CD4-positive, alpha-beta T cell treated with Interleukin-21 for 1 hour (primary cell): ENCODE measurements at places on chromosomes 7 and 10.

DNA sequence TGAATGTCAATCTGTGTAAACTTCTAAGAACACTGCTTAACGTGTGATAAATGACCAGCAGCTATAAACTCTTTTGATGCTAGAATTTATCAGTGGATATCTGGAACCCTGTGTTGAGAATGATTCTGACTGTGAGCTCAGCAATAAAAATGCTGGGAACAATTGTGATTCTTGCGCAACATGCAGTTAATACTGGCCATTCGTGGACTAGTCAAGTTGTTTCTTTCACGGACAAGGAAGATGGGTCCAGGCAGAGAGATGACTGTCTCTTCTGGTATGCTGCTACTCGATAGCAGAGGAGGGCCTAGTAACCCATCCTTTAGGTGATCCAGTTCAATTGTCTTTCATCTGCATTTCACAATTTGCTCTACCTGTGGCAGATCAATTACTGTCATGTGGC lies 394.8 kb upstream of the IGFBP3 start:
- no peak for DNase-seq

GRCh38 chr7:44988701-44989100 lies 9.9 kb upstream of the MYO1G start:
- no peak for DNase-seq

DNA sequence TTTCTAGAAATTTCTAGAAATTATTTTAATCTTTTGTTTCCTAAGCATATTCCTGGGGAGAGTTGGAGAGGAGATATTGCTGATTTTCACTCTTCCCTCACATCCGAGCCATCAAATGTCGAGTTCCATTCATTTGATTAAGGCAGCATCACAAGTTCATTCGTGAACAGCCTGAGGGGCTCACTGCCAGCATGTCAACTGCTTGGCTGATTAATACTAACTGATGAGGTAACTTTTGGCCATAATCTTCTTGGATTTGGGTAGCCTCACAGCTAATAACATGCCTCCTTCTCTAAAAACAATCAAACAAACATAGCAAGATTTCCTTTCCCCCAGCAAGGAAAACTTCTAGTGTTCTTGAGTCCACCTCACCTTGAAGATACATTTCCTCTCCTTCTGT lies 87.1 kb upstream of the AFAP1L2 start:
- no peak for DNase-seq

DNA sequence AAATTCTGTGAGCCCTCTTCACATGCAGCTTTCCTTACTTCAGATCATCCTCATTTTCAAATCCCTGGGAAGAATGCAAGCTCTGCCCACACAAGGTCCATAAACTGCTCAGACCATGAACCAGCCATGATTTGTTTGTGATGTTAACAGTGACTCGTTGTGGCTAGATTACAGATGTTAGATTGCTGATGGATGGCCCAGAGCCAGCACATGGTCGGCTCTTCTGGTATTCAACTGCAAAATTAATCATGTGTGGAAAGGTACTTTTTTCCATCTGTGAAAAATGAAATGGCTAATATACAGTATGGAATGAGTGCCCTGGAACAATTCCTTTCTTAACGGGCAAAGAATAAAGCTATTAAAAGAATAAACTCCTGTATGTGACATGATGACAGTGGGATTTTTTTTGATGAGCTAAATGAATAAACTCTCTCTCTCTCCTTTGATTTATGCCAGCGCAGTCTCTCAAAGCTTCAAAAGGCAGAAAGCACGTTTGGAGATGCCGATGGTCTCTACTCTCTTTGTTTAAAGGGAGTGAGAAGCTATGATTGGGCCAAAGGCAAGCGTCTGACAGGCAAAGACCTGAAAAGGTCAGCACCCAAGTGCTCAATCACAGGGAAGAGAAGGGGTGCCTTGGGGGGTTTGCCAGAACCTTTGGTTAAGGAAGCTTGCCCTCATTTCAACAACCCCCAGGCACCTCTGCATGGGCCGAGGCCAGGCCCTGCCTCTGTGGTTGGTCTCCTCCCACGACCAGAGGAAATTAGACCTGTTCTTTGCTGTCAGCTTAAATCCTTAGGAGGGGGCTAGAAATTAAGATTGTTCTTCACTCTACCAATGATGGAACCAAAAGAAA lies 444.0 kb upstream of the NFE2L3 start:
- no peak for DNase-seq

GRCh38 chr10:84391326-84391725 lies 62.9 kb downstream of the CCSER2 start:
- no peak for DNase-seq

DNA sequence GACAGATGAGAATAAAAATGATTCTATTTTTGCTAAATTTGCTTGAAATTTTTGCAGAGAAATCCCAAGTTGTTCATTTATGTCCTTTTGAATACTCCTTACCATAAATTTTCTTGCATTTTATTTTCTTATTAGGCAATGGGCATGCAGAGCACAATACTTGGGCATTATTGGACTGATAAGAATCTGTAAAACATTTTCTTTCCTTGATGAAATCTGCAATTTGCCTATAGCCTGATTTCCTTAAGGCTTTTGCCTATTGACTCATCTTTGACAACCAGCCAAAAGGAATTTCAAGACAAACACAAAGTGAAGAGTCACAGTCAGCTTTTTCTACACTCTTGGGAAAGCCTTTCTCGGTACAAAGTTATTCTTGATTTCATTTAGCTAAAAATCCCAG lies 30.5 kb upstream of the GNAT3 start:
- DNase-seq = no peak

GRCh38 chr10:52082307-52082706 lies 231.8 kb upstream of the DKK1 start:
- no peak for DNase-seq

DNA sequence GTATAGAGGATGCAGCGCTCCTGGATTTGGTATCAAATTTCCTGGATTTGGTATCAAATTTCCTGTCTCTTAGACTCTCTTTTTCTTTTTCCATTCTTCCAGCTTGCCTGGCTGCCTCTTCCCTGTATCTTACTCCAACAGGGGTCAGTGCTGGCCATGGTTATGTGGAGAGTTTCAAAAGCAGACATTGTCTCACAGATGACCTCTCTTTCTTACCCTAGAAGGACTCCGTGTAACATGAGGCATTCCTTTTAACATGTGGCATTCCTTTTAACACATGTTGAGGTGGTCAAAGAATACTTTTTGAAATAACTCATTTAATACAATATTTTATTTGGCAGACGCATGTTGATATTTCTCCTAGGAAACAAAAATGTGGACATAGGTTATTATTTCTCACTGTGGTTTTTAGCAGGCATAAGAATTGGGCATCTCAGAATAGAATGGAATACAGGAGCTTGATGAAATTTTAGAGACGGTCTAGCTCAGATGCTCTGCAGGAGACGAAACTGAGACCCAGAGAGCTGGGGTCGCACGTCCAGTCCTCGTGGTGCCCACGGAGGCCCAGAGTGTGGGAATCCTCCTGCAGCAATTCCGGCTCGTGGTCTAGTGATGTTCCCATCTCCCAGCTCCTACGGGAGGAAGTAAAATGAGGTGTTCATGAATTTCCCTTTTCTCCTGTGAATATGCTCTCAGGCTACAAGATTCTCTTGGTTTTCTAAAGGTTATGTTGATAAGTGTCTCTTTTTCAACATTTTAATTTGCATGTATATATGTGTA lies 59.6 kb upstream of the PITRM1 start:
- no peak for DNase-seq

DNA sequence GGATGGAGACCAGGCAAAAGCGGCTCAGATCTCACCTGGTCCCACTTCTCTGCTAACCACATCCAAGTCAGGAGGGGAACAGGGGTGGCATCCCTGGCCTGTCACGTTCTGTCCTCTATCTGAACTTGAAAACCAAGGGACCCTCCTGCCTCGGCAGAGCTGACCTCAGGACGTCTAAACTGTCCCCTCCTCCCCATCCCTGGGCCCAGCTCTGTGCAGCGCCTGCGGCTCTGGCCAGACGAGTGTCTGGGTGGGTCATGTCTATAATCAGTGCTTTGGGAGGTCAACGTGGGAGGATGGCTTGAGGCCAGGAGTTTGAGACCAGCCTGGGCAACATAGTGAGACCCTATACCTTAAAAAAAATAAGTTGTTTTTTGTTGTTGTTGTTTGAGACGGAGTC lies 70.0 kb upstream of the ZNF479 start:
- no peak for DNase-seq

DNA sequence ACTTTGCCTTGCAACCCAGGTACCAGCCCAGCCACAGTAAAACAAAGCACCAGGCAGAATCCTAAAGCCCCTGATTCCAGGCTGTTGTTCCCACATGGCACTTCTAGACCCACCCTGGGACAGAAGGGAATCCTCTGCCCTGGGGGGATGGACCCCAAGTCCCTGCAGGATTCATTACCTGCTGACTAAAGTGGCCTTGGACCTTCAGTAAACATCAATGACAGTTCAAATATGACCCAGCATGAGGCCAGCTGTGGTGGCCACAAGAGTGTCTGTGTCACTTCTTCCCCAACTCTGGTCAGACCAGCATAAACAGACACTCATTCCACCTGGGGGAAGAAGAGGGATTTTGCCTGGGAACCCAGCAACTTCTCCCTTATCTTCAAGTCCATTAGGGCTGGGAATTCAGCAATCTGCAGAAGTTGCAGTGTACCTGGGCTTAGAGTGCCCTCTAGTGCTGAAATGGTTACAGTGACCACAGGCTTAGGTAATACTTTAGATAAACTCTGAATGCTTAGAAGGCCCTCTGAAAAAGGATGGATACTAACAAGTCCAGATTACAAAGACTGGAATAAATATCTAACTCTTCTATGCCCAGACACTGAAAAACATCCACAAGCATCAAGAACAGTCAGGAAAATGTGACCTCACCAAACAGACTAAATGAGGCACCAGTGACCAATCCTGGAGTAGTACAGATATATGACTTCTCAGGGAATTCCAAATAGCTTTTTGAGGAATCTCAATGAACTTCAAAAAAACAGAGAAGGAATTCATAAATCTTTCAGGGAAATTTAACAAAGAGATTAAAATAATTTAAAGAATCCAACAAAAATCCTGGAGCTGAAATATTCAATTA lies 108.5 kb upstream of the TMEM168 start:
- DNase-seq = peak; percentile 44

GRCh38 chr10:37789590-37789989 lies 67.8 kb downstream of the ZNF248 start:
- DNase-seq = no peak

- no peak for DNase-seq
Observed at GRCh38 chr10:76729841-76730487, 907.6 kb downstream of the KCNMA1 start.

DNA sequence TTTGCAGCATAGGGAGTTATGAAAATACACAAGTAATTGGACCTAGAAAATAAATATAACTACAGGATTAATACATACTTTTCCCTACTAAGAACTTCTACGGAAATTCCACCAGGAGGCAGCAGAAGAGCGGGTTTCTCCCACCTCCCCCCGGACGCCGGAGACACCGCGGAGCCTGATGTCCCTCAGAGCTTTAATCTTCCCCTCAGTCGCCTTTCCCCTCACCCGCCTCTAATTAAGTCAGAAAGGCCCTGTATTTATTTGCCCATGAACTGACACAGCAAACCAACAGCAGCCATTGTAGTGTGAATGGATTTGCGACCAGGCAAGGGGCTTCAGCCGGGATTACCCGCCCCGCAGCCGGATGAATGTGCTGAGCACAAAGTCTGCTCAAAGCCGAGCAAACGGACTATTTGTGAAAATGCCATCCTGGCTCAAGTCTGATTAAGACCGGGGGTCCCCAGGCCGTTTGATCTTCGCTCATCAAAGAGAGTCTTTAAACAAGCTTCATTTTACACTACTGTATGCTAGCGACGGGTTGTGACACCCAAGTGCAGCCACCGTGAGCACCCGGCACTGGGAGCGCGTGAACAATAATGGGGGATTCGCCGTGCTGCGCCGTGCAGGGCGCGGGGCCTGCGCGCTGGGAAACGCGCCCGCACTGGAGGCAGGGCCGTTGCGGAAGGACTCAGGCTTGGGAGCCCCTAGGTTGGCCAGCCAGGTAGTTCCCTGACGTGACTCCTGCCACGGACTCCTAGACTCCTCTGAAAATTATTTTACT lies 5.6 kb upstream of the DKK1 start:
- no peak for DNase-seq

- no peak for DNase-seq
Observed at GRCh38 chr7:50267525-50268041, 36.9 kb upstream of the IKZF1 start.

- DNase-seq = no peak
Observed at GRCh38 chr10:130866857-130867256, 444.7 kb downstream of the TCERG1L start.

- DNase-seq = no peak
Observed at GRCh38 chr7:30147223-30147622, 12.4 kb downstream of the MTURN start.

GRCh38 chr7:151367284-151367683 lies 25.7 kb downstream of the NUB1 start:
- DNase-seq = no peak

GRCh38 chr7:49187543-49188268 lies 263.4 kb downstream of the CDC14C start:
- DNase-seq = no peak

GRCh38 chr7:42082144-42082543 lies 154.9 kb downstream of the GLI3 start:
- no peak for DNase-seq

DNA sequence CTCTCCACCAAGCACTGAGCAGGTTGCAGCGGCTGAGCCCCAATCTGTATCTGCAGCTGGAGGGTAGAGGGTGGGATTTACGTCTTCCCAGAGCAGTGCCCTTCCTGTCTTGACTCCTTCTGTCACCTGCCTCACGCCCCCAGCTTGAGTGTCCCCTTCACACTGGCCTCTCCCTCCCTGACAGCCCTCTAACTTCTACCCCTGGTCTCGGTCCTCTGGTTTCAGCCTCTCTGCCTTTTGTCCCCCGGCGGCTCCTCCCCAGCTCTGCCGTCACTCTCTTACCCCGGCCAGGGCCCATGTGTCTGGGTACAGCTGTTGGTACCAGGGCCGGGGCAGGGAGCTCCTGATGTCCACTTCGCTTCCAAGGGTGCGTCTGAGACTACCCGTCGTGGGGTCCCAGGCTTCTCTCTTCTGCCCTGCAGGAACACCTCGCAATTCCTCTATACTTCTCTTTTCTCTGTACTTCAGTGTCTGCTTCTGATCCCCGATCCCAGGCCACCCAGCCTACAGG lies 654 bp downstream of the MUC3A start:
- DNase-seq = no peak

DNA sequence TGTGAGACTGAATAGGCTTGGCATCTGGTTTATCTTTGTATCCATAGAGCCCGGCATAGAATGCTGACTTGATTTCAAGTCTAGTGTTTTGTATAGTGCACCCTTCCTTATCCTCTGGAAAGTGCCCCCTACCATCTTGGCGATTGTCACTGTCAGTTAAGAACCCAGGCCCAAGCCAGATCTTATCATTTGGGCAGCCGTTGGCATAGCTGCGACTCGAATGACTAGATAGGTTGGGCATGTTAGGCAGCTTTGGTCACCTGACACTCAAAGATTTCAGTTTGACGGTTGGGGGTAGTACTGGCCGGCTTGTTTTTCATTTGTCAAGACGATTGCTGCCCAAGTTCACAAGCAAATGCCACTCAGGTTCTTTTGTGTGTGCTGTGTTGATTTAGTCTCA lies 6.6 kb downstream of the NIPSNAP2 start:
- DNase-seq = no peak
